NCI-H1417 (cell line): ENCODE measurements at places on chromosomes 1 and 21.

DNA sequence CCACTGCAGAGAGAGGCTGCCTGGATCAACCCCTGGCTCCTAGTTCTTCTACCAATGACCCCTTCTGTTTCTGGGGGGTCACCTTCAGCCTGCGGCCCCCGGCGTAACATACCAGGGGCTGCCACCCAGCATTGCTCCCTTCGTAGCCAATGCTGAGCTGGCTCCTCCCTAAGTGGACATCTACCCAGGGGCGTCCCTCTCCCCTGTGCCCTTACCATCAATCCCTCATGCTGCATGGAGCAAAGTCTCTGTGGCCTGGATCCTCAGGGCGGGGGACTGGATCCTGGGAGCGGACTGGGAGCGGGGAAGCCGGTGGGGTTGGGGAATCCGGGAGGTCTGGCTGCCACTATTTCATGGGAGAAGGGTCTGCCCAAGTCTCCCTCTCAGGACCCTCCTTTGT is 28.6 kb downstream of the TRIM67 start:
- DNase-seq: no peak

- no peak for DNase-seq
Measured at GRCh38 chr1:73359001-73359400, 839.0 kb downstream of the LRRIQ3 start.

DNA sequence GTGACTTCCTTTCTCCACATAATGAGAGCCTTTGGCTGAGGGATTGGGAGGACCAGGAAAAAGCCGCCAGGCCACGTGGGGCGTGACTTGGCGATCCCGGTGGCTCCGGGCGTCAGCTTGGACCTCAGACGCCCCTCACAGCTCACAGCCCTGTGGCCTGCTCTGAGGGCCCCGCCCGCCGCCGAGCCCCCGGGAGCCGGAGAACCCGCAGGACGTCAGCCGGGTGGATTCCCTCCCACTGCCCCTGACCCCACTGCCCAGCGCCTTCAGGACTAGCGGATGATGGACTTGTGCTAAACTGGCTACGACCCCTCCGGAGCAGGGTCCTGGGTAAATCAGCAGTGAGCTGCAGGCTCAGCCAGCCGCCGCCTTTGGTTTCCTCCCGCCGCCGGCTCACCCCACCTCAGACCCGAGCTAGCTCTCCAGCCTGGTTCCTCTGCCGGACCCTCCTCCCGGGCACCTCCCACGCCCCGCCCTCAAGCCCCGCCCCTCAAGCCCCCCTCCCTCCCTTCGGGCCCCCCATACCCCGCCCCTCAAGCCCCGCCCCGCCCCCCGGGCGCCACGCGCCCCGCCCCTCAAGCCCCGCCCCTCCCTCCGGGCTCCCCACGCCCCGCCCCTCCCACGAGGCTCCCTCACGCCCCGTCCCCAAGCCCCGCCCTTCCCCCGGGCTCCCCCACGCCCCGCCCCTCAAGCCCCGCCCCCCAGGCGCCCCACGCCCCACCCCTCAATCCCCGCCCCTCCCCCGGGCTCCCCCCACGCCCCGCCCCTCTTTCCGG is 10.0 kb upstream of the FAAP20 start:
- DNase-seq: peak; percentile 80

DNA sequence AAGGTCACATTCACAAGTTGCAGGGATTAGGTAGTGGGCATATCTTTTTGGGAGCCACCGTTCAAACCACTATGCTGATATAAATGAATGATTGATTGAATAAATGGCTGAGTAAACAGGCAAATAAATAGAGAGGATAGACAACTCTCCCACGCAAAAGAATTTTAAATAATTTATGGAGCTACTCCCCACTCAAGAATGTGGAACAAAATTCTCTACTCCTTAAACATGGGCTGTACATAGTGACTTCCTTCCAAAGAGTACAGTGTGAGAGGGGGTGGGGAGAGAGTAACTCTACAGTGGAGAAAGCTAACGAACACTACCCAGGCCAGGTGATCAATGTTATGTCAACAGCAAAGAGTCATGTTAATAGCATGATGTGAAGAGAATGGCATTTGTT is 40.7 kb downstream of the KRTAP19-8 start:
- no peak for DNase-seq

DNA sequence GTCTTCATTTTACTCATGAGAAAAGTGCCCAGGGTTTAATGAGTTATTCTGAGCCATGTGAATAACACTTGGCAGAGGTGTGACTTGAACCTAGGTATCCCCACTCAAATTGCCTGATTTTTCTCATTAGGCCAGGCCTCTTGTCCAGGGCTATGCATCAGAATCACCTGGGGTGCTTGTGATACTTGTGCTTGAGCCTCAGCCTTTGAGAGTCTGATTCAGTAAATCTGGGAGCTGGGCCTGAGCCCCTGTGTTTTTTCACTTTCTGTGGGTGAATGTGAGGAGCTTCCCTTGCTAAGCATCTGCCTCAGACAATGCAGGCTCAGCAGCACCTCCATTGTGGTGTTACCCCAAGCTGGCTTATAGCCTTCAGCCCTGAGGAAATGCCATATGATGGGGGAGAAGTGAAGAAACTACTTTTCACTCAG is 127.1 kb downstream of the S1PR1 start:
- DNase-seq: no peak

- no peak for DNase-seq
Measured at GRCh38 chr21:27258742-27259448, 292.0 kb upstream of the ADAMTS5 start.

DNA sequence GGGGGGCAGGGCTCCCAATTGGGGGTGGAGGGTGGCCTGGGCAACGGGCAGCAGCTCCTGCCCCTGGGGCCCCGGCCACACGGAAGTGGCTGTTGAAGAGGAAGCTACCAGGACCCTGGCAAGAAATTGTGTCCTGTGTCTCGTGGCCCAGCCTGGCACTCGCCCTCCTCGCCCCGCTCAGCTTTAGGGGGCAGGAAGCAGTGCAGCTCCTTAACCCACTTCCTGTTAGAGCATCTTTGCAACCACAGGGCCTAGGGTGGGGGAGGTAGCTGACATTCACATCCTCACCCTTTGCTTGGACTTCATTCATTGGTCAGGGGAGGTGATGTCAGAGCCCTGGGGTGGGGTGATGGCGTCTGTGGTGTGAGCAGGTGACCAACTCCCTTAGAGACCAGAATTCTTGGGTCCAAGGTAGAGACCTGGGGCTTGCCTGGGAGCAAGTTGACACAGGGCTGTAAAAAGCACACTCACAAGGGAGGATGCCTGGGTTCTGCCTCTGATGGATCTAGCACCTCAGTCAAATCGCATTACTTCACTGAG is at the start of gene ARHGAP30:
ARHGAP30 (minus strand) TSS at position 161 of the 540 bp plus-strand sequence. CDS start 267 bp downstream, outside the sequence.
- no peak for DNase-seq

DNA sequence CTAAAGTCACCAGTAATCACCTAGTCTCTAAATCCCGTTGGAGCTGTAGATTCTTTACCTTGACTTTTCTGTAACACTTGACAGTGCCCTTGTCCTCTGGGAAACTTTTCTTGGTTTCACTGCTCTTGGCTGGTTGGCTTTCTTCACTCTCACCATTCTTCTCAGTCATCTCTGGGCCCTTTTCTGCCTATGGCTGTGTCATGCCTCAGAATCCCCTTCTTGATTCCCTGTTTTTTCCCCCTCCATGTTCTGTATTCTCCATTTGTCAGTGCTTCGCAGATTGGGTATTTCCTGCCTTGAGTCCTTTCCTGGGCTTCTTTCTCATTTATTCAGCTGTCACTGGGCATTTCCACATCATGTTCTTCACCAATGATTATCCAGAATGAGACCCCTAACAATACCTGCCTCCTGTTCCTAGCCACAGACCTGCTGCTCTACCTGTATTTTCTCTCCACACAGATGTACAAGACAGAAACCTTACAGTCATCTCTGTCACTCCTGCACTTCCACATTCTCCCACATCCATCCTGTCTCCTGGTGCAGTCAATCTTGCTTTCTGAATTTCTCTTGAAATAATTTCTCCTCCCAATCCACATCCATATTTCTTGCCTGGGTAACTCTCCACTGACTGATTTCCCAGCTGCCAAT is 14.7 kb downstream of the UCK2 start:
- DNase-seq: no peak

DNA sequence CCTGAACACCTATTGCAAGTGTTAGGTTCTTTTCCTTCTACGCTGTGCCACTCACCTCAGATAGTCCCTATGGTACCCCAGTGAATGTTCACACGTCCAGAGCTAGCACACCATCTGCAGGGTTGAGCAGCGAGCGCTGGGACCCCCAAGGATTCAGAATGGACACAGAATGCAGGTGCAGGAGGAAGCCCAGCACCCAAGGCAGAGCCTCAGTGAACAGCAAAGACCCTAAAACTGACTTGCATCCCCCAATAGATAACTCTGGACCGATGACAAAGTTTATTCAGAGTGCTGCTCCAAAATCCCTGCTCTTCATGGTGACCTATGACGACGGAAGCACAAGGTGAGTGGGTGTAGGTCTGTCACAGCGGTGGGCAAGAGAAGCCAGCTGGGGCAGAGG is 15.1 kb upstream of the MX2 start:
- DNase-seq: no peak

- no peak for DNase-seq
Measured at GRCh38 chr21:17738176-17738953, 80.8 kb downstream of the C21orf91 start.

DNA sequence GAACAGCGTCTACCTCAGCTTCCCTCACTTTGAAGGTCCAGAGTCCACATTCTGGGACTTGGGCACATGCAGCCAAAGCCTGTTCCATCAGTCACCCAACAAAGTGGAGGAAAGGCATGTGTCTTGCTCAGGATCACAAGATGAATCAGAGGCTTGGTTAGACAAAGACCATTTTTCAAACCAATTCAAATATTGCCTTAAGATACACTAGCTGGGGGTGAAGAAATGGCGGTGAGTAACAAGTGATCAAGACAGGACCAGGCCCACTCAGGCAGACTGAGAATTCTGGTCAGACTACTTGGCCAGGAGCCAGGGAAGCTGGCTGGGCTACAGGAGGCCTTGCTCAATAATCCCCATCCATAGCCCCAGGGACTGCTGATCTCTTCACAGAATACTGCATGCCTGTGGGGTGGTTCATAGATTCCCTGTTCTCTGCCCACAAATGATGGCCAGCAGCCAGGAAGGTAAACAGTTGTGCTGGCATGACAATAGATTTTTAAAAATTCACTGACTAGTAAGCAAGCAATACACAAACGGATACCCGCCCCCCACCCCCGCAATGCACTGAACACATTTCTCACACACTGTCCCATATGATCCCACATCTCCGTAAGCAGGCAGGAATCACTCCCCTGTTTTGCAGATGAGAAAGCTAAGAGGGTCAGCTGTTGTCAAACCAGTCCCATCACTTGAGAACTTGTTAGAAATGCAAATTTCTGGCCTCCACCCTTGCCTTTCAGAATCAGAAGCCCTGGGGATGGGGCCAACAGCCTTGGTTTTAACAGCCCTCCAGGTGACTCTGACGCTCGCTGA is 27.2 kb downstream of the ERI3 start:
- DNase-seq: peak; percentile 75

DNA sequence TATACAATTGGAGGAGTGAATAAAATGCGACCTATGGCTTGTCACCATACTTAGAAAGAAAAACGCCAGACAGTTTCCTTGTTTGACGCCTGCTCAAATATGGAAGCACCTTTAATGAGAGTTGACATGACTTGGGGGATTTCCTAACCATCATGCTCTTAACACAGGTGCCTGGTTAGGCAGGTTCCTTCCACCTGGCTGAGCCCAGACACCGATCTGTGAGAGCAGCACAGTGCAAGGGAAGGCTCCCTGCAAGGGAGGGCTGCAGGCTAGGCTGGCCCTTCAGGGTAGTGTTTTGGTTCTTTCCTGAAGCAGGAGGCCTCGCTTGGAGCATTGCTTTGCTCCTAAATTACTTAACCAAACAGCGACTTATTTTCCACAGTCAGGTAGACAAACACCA is 24.6 kb upstream of the KLHDC8A start:
- no peak for DNase-seq

GRCh38 chr1:18926315-18927081 is 24.1 kb upstream of the ALDH4A1 start:
- no peak for DNase-seq

DNA sequence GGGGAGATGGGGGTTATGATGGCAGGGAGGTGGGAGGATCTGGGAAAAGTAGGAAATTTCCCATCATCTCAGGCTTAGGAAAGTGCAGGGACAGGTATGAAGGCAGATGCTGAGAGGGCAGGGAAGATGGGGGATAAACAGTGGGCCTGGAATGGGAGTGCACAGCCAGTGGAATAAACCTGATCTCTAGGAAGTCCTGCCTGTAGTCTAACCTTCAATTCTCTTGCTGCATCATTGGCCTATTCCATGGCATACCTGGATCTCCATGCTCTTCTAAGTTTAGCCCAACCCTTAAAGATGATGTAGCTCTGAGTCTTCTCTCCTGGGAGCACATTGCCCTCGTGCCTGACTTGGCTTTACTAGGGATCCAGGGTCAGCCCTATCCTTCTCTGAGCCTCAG is 2.7 kb downstream of the BCAN start:
- no peak for DNase-seq

GRCh38 chr1:230167419-230167852 is 100.4 kb downstream of the GALNT2 start:
- no peak for DNase-seq

DNA sequence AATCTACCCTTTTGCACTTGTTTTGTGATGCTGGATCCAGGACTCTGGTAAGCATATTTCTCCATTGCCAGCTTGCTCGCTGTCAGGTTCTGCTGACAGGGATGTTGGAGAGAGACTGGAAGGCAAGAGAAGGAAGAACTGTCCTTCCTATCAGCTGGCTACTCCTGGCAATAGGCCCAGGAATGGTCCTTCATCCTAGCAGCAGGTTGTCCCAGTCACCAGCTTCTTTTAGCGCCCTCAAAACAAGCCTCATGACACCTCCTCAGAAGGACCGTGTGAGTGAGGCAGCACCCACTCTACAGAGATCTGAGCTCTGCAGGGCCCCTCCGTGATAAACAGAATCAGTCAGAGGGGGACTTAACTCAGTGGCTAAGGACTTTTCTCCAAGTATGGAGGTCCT is 33.1 kb upstream of the SLAMF9 start:
- DNase-seq: no peak

DNA sequence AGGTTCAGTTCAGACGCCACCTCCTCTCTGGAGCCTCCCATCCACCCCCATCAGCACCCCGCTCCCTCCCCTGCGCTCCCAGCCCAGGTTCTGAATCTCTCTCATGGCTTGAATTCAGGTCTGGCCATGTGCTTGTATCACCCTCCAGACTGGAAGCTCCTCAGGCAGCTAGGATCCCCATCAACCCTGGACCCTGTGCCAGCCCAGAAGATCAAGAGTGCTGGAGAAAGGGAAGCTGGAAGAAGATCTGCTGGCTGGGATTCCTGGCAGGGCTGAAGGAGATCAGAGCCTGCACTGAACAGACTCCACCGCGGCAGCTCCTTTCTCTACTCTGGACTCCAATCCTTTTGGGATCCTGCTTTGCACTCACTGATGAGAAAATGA is 11.7 kb upstream of the TINAGL1 start:
- no peak for DNase-seq

DNA sequence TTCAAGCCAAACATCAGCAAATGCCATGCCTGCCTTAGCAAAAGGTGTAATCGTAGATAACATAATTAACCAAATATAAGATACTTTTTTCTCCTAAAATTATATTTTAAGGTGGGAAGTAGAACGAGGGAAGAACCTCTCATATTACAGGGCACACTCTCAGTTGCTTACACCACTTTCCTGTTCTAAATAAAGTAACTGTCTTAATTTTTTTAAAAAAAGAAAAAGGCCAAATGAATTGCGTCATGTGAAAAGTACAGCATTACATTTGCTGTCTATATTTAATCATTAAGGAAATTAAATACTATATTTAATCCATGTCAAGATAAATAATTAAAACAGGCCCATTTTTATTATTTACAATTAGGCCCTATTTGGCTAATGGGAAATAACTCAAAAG is 23.7 kb downstream of the JAK1 start:
- no peak for DNase-seq
